ENCODE measurements at places on chromosomes 5 and 9.

DNA sequence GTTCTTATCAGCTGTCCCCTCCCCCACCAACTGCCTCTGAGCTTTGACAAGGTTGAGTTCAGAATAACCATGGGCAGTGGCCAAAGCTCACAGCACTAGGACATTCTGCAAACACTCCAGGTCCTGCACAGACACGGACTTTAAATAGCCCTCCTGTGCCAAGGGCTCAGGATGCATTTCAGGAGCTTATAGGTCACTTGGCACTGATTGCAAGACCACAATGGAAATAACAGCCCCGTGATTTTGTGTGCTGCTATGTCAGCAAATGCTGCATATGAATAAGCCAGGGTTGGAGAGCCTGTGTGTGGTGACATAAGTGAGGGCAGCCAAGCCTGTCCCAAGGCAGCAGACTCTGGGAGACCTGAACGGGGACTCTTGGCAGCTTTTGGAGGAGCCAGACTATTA lies 150.7 kb downstream of the DMRT2 start:
- DNase-seq, result no peak

DNA sequence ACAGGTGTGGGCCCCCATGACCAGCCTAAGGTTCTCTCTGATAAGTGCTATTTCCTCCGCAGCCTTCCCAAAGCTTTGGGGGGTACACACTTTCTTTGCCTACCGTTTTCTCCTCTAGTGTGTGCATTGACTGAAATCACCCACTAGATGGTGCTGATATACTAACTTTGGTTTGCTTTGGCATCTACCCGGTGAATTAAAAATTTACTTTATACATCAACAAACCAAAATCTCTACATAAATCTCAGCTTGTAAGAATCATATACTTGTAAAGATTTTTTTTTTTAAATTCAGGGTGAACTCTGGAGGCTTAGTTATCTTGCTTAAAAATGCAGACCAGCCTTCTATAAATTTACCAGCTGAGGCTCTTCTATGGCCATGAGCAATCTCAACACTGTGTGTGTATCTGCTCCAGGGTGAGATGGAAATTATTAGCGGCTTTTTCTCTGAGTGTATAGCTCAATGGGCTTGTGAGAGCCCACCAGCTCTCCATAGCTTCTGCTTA lies 475.7 kb upstream of the TNC start:
- no peak for DNase-seq

GRCh38 chr9:110340306-110340705 lies 2.6 kb upstream of the TXNDC8 start:
- DNase-seq, result no peak

GRCh38 chr5:36611520-36612274 lies 5.3 kb downstream of the SLC1A3 start:
- DNase-seq, result no peak

DNA sequence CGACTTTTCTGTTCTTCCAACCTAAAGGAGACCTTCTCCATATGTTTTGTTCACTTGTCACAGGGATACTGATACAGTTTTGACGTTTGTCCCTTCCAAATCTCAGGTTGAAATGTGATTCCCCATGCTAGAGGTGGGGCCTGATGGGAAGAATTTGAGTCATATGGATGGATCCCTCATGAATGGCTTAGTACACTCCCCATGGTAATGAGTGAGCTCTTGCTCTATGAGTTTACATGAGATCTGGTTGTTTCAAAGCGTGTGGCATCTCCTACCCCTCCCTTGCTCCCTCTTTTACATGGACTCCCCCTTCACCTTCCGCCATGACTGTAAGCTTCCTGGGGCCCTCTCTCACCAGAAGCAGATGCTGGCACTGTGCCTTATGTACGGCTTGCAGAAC lies 6.9 kb downstream of the PIP5K1B start:
- no peak for DNase-seq

Data from stimulated activated CD8-positive, alpha-beta memory T cell treated with anti-CD3 and anti-CD28 coated beads, Interleukin-4, amount 100 ng/mL, for 4 hours (primary cell).